Stimulated activated naive B cell treated with anti-CD40 and anti-IgM and Interleukin-4, amounts not matched to agents 10 μg/mL and 1 μg/mL and 100 μg/mL, for 72 hours (primary cell): ENCODE measurements at places on chromosomes 1 and 21.

- peak; percentile 89 for DNase-seq
Observed at GRCh38 chr1:112955773-112956543, at the start of gene SLC16A1. Gene SLC16A1, minus strand, starts transcription at chr1:112956196. Its CDS starts 26,888 bp downstream, at chr1:112929308.

GRCh38 chr1:17440827-17441168, 1.3 kb upstream of the RCC2 start:
- no peak for DNase-seq

DNA sequence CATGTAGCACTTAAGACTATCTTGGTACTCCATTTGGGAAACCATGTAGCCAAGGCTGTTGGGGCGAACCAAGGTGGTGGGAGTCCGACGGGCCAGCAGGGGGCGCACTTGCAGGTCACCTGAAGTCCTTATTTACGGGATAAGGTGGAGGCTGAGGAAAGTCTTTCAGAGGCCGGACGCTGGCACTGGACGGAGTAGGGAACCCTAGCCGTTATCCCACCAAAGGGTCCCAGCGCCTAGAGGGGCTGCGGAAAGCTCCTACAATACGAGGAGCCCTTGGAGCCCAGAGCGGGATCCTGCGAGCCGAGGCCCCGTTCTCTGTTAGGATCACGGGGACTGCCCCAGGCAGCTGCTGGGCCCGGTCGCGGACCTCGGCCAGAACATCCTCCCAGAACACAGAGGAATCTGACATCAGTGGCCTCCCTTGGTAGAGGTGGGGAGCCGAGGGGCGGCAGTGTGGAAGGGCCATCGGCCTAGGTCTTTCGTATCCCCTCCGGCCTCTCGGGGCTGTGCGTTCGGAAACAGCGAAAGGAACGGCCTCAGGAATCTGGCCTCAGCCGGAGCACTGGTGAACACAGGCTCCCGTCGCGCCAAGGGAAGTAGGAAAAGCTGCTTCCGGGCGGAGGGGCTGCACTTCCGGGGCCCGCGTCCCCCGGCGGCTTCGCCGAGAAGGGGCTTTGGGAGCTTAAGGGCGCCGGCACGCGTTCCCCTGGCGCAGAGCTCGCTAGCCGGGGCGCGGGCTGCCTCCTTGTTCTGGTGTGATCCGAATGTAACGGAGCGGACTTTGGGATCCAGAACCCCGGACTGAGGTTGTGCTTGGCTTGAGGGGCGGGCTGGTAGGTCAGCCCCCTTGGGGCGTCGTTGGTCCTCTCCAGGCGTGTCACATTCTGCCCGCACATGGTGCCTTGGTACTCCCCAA, 29.9 kb upstream of the RPTN start:
- peak; percentile 55 for DNase-seq

- DNase-seq: no peak
Observed at GRCh38 chr1:36089393-36090121, 865 bp downstream of the ADPRS start.

DNA sequence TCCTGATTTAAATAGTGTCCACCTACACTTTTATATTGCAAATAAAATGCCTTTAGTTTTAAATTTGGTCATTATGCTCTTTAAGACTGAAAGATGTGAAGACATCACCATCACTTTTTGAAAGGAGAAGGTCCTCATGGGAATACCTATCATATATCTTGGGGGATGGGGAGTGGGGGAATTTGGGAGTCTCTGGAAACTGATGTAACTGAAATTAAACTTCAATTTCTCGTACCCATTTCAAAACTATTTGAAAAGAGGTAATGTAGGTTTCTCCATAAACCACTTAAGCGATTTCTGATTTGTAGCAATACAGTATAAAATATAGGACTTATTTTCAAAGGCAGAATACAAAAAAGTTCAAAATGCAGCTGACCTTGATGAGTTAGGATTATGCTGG, 924 bp downstream of the EXTL2 start:
- DNase-seq: no peak

GRCh38 chr1:113243529-113243928, 146.8 kb upstream of the MAGI3 start:
- DNase-seq: no peak

- DNase-seq: no peak
Observed at GRCh38 chr1:6971699-6972098, 186.4 kb downstream of the CAMTA1 start.

- no peak for DNase-seq
Observed at GRCh38 chr21:41016472-41016871, 151.5 kb upstream of the BACE2 start.

DNA sequence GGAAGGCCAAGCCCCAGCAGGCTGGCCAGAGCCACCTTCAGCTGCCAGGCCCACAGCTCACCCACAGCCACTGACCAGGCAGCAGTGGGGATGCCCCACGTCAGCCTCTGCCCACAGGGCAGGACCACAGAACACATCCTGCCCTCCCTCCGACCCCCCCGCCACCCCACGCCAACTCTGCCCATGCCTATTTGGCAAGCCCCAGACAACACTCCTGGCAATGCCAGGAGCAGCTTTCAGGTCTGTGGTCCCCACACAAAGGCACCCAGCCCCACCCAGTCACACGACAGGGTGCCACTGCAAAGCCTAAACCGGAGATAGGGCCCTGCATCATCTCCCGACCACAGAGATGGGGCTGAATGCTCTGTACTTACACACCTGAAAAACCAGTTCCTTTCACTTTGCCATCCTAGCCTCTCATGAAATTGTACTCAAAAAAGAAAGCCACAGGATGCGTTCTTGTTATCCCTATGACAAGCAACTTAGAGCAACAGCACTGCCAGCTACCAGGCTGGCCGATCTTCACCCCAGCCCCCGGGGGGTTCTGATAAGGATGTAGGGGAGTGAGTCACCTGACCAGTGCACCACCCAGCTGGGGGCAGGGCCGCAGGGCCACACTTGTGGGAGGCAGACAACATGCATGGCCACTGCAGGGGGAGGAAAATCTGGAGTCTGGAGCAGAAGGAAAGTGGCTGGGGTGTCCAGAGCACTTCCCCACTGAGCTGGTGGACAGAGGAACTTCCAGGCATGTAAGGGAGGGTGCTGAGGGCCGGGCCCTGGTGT, 36.2 kb downstream of the UBE2G2 start:
- DNase-seq: no peak

DNA sequence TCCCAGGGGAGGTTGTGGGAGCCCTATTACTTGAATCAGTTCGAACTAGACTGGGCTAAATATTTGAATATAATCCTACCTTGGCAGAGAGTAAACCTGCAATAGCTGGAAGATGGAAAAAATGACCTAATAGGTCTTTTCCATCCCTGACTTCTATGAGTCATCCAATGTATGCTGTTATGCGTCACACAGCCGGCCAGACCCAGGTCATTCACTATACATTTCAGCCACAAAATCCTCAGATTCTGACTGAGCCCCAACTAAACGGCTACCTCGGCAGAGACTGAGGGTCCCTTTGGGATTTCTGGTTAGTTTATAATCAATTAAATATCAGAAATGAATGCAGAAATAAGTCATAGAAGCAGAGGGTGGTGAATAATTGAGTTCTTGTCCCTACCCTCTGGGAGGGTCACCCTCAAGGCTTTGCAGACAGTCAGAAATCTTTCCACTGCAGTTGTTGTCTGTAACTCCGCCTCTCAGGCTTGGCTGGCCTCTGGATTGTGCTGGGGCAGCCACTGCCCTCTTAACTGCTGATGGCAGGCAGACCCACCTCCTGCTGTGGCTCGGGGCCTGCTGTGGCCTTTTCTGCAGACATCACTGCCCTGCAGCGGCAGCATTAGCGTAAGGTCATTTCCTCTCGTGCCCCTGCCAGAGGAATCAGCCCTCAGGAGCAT, 240.5 kb downstream of the TGFB2 start:
- DNase-seq: no peak

GRCh38 chr21:25871566-25871965, 136.8 kb downstream of the GABPA start:
- DNase-seq: no peak

- DNase-seq: no peak
Observed at GRCh38 chr21:31993826-31994825, 121.3 kb downstream of the HUNK start.
